ENCODE measurements at places on chromosomes 7 and 10.

- no peak for DNase-seq
Measured at GRCh38 chr7:41809529-41809939, 106.6 kb upstream of the INHBA start.

DNA sequence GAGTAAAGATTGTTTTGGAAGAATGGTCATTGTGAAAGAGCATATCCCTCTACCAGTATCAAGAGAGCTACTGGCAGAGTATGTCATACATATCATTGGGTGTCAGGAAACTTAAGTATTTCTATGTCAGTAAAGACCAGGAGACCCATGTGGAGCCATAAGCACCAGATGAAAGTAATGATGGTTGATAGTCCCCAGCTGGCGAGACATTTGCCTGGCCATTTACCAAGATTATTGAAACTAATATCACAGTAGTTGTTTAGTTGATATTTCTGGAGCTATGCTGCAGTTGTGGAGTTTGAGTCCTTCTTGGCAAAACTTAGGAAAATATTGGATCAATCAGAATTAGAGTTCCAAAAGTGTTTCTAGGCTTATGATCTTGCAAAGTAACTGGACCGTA, 114.8 kb downstream of the SNX10 start:
- DNase-seq = no peak

GRCh38 chr10:12507165-12507850, 158.0 kb downstream of the CAMK1D start:
- DNase-seq = no peak

DNA sequence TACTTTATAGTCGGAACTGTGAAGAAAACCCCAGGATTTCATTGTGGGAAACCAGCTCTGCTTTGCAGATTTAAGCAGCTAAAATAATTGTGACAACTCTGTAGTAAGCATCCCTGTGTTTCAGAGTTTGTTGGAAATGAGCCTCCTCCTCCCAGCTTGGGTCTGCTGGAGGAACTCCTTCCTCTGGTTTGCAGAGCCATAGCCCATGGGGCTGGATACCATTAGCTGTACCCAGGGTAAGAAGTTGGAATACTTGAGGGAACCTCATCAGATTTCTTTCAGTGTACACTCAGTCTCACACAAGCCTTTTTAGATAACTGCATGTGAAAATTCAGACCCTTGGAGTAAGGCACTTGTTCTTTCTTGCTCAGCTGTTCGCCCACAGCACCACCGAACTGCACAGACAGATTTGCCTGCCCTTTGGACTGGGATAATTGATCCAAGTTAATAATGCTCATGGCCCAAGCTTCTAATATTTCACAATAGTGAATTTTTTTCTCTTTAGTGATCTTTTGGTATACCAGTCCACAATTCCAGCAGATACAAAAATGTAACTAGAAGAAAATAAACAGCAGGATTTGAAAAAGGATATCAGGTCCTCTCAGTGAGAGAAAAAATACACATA, 467.4 kb upstream of the FZD8 start:
- no peak for DNase-seq

GRCh38 chr10:99630433-99630832, 10.2 kb upstream of the SLC25A28 start:
- no peak for DNase-seq

- DNase-seq = no peak
Measured at GRCh38 chr10:70656489-70656888, 15.8 kb upstream of the ADAMTS14 start.

DNA sequence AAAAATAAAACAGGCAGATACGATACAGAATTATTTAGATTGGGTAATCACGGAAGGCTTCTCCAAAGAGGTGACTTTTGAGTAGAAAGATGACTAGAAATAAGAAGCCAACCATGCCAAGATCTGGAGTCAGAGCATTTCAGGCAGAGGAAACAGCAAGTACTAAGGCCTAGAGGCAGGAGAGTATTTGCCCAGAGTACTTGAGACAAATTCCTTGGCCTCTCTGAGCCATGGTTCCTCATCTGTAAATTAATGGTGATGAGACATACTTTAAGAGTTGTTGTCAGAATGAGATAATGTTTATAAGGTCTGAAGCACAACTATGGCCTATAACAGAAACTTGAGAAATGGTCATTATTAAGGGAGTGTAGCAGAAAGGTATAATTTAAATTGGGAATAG, 15.8 kb upstream of the GPR37 start:
- DNase-seq = no peak

GRCh38 chr10:51770709-51771108, 71.3 kb upstream of the CSTF2T start:
- DNase-seq = no peak

DNA sequence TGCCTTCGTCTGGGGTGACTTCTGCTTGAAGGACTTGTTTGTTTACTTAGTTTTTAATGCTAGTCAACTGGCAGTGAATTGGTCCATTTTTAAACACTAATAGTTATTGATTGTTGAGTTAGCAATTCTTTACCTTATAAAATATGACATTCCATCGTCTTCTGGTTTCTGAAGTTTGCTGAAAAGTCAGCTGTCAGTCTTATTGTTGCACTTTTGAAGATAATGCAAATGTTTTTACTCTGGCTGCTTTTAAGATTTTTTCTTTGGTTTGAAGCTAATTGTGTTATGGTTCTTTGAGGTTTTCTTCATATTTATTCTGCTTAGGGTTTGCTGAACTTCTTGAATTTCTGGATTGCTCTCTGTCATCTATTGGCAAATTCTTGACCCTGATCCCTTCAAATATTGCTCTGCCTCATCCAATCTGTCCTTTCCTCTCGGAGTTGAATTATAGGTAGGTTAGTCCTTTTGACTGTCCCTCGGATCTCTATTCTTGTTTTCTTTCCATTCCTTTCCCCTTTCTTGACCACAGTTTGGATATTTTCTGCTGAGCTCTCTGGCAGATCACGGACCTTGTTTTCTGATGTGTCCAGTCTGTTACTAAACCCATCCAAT, 24.2 kb downstream of the MGMT start:
- no peak for DNase-seq

DNA sequence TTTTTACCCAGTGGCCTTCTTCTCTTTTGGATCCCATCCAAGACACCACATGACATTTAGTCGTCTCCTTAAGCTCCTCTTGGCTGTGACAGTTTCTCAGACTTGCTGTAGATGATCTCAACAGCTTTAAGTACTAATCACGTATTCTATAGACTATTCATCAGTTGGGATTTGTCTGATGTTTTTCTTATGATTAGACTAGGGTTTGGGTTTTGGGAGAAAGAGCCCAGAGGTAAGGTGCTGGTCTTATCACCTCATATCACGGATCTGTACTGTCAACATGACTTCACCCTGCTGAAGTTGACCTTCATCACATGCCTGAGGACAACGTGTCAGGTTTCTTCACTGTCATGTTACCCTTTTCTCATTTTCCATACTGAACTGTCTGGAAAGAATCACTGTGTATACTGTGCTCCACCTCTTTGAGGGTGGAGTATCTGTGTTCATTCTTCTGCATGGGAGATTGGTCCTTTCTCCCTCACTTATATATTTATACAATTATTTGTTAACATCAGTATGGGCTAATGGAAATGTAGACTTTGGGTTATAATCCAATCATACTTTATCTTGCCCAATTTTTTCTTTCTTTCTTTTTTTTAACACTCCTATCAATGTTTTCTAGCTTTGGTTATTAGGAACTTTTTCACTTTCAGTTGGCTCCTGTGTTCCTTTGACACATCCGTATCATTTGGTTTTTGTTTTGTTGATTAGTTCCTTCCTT, 6.4 kb upstream of the HKDC1 start:
- no peak for DNase-seq

GRCh38 chr7:16014031-16014430, 327.5 kb upstream of the MEOX2 start:
- no peak for DNase-seq

DNA sequence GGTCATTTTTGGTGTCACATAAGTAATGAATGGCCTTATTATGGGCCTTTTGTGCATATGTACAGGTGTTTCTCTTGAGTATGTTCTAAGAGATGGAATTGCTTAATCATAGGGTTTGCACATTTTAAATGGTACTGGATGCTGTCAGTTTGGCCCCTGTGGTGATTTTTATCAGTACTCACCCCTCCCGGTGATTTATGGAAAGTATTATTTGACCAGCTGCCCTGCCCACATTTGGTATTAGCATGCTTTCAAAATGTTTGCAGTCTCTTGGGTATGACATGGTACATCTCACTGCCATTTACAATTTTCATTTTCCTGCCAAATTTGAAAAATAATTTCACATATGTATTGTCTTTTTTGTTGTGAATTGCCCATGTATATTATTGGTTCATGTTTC, 427.7 kb downstream of the LRMDA start:
- DNase-seq = no peak

DNA sequence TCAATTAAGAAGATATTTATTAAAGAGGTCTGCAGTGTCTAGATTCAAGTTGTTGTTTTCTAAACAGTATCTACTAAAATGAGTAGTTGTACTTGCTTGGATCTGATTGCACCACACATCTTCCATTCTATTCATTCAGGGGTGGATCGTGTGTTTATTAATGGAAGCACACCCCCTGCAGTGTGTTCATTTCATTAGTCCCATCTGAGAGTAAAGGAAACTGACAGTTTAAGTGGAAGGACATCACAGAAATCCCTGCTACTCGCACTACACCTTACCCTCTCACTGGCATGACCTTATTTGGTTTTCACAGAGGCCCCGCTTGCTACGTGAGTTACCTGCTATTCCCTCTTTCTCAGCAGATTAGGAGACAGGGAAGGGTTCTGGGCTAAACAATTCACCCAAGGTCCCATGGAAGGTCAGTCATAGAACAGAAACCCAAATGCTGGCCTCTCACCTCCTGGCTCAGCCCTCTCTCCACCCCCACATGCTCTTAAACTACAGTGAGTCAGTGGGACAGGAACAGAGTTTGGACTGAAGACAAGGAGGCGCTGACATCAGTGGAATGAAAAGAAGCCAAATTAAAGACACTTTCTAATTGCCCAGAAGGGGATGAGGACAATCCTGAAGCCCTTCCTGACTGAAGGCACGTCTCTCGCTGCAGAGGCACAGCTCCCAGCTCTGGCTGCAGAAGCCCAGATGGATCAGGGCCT, 369.2 kb upstream of the NRP1 start:
- DNase-seq = no peak

DNA sequence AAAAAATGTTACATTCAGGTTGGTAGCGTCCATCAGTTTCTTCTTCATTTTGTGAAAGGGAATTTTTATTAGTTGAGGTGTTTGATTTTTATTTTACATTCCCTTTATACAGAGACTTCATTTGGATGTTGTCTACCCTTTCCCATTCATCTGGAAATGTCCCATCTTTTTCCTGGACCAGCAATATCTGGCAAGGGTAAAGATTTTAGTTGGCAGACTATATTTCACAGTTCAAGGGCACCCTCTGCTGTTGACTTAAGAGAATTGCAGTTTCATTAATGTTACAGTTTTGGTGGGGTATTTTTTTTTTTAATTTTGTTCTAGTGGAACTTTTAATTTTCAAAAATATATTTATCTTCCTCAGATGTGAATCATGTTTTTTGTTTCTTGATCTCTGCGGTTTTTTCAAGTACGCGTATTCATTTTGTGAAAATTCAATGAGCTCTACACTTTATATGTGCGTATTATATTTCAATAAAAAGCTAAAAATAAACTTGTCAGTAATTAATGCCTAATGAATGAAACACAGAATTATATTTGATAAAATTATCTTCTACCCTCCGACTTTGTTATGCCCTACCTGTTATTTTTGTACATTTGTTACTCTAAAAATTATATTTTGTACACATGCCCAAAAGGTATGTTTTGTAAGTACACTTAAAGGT, 97.9 kb upstream of the KLF14 start:
- DNase-seq = no peak

DNA sequence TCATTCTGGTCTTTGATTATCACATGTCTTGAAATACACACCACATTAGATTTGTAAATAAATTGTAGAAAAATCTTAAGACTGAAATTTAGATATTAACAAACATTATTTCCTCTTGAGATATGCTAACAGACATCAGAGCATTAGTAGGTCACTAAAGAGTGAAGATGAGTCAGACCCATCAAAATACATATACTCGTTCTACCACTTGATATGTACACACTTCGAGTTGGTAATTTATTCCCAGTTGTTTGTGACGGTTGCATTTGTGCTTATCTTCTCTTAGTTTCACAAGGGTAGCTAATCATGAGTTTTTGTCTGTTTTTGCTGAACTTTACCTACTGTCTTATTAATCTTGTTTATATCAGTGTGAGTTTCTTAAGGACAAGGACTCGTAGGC, 383.4 kb downstream of the AUTS2 start:
- no peak for DNase-seq

GRCh38 chr7:114740941-114741340, 181.0 kb upstream of the MDFIC start:
- no peak for DNase-seq

GRCh38 chr10:123062726-123063125, 53.9 kb downstream of the ACADSB start:
- no peak for DNase-seq

- DNase-seq = no peak
Measured at GRCh38 chr7:132464740-132465139, 111.5 kb downstream of the PLXNA4 start.

GRCh38 chr7:108004220-108005142, 1.5 kb upstream of the LAMB1 start:
- no peak for DNase-seq

Data from activated T-helper 1 cell treated with anti-CD3 and anti-CD28 coated beads, Interleukin-2, amount 50 U/mL, for 16 hours (primary cell).